RWPE2 (cell line): ENCODE measurements at places on chromosomes 2 and 18.

GRCh38 chr2:213220967-213221603 is 63.2 kb upstream of the SPAG16 start:
- DNase-seq, result no peak

GRCh38 chr2:16071865-16072637 is 131.7 kb downstream of the MYCN start:
- DNase-seq, result no peak

- no peak for DNase-seq
Observed at GRCh38 chr2:27573452-27573851, 9.4 kb upstream of the ZNF512 start.

- no peak for DNase-seq
Observed at GRCh38 chr2:95036596-95037383, 11.3 kb downstream of the MAL start.

DNA sequence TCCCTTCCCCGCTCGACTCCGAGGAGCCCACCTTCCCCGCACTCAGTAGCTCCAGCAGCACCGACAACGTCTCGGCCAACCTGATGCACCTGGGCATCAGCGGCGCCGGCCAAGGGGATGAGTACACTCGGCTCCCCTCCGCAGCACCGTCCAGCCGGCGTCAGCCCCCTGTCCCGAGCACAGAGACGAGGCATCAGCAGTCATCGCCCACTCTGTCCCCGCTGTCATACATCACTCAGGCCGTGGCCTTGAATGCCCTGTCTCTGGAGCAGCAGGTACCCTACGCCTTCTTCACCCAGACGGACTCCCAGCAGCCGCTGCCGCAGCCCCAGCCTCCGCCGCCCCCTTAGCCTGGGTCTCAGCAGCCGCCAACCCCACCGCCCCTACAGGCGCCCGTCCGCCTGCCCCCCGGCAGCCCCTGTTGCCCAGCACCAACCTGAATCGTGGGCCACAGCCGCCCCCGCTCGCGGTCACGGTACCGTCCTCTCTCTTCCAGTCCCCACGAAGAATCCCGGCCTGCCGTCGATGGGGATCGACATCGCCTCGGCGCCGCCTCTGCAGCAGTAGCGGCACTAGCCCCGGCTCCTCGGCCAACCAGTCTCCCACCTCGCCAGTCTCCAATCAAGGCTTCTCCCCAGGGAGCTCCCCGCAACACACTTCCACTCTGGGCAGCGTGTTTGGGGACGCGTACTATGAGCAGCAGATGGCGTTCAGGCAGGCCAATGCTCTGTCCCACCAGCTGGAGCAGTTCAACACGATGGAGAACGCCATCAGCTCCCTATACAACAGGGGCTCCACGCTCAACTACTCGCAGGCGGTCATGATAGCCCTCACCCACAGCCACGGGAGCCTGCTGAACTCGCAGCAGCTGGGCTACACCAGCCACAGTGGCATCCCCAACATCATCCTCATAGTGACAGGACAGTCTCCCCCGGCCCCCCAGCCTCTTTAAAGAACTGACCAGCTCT is 1195.9 kb upstream of the CHAC2 start:
- no peak for DNase-seq

GRCh38 chr2:118580651-118581050 is 266.8 kb downstream of the EN1 start:
- no peak for DNase-seq

DNA sequence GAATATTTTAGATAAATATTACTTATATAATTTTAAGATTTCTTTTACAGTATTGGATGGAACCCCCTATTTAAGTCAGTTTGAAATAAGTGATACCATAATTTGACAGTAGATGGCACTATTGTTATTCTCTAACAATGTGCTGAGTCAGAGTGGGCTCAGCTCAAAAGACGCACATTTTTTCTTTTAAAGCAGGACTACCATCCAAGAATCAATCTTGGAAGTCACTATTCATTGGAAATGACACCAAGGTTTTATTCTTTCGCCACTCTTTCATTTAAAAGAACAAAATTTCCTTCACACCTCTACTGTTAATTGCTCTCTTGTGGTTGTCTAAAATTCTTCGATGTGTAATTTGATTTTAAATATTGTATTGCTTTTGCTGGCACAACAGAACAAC is 32.6 kb upstream of the SPAG16 start:
- DNase-seq, result no peak

- DNase-seq, result no peak
Observed at GRCh38 chr18:5941890-5942289, 46.6 kb upstream of the TMEM200C start.

DNA sequence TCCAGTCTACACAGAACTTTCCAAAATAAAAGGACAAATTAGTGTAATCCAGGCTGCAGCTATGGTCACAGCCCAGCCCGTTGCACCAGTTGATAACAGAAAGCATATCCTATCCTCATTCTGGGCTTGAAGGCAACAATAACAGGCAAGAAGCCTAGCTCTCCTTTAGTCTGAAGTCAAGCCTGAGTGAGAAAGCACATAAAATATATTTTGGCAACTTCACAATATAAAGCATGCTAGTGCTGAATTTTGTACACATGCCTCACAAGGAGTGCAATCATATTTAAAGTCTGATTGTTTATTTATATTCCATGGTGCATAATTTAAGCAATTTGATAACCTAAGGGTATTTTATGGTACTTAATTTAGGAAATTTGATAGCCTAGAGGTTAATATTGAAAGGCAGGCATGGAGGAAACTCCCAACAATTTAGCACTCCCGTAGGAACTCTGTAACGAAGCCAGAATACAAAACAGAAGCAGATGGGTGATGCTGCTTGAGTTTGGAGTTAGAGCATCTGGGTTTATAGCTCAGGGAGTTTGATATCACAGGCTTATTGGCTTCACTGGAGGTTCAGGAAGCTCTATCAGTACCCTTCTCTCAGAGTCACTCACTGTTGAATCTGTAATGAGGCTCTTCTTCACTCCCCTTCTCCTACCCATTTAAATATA is 1199.1 kb upstream of the GYPC start:
- no peak for DNase-seq

- DNase-seq, result no peak
Observed at GRCh38 chr2:55232863-55233657, 572 bp downstream of the RPS27A start.

GRCh38 chr2:45884126-45884525 is 232.7 kb downstream of the PRKCE start:
- no peak for DNase-seq

DNA sequence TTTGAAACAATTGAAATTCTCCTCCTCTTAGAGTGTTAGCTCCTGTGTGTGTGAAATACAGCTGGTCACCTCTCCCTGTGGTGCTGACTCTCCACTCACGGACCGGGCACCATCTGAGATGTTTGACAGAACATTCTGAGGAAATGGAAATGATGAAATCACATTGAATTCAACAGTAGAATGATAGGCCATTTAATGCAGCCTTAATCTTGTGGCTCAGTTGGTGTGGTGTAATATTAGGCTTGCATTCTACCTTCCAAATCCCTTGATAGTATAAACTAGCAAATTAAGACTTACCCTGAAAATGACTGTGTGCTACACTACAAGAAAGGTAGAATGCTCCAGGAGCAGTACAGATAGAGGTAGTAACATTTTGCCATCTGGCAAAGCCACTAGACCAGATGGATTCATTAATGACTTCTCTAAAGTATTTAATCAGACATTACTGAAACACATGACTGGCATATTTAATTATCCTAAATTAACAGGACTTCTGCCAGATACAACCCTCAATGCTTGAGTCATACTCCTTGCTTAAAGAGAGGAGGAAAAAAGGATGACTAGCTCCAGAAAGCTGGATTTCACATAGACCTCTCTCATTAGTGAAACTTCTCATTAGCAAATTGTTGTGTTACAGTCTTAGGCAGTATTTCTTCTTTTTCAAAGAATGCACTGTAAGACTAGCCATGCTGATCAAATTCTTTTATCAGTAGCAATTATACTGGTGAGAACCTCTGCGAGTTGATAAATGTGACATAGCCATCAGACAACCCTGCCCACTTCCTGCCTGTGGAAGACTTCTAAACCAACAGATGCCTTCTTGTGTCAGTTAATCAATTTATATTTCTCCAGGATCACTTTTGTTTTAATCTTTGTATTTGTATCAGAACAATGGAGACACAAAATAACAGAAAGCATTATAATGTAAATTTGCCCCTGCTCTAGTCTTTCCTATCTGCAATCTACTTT is 80.6 kb downstream of the EML6 start:
- DNase-seq, result no peak

DNA sequence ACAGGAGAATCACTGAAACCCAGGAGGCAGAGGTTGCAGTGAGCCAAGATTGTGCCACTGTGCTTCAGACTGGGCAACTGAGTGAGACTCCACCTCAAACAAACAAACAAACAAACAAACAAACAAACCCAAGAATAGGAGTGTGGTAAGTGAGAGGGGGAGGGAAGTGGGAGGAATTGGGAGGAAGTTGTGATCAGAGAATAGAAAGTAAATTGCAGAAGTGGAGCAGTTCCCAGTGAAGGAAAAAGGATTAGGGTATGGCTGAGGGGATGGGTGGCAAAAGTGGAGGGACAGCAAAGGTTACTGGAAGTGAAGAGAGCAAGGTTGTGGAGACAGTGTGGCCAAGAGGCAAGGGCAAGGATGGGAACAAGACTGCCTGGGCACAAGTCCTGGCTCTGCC is 41.1 kb upstream of the C1GALT1C1L start:
- no peak for DNase-seq

DNA sequence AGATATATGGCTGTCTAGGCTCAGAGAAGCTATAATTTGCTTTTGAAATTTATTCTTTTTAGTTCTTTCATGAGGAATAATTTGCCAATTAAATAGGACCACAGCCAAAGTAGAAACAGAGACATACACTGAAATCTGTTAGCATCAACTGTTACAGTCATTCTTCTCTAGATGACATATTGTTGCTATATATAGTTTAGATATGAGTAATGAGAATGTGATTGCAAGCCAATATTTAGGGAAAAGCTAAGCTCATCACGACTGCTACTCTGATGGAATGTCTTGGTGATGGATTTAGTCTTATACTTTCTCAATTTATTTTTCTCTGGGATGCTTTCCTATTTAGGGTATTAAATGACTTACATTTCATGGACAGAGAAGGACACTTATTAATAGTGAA is 259.1 kb downstream of the LNPK start:
- DNase-seq, result no peak

DNA sequence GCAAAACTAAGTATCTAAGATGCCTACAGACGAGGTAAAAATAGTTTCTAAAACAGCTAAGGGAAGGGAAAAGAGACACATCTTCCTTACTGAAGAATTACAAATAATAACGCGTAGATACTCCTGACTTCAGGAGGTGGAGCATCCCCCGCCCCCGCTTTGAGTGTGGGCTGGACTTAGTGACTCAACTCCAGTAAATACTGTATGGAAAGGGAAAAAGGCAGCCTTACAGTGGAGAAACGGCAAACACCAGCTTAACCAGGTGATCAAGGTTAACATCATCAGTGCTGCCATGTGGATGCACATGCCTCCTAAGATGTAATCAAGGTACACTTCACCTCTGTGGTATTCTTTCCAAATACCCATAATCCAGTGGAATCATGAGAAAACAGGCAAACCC is 47.9 kb downstream of the HADHB start:
- no peak for DNase-seq

DNA sequence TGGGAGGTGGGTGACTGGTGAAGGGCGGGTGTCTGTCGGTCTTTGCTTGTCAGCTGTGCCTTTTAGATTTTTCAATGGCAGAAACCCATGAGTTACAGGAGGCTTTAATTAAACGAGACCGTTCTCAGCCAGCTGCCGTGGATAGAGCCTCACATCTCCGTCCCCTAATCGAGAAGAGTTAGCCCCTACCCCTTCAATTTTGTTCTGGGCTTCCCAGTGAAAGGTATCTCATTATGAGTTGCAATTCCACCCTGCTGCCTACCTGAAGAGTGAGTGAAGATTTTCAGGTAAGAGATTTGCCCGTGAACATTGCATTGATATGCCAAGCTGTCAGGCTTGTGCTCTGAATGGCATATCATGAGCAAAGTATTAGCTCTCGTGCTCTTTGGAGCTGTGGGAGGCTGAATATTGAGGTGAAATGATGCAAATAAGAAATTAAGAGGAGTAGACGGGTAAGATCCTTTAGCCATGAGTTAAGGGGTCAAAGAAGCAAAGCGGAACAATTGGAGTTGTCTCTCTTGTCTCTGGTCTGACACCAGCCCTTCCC is 118.7 kb upstream of the MSTN start:
- no peak for DNase-seq

DNA sequence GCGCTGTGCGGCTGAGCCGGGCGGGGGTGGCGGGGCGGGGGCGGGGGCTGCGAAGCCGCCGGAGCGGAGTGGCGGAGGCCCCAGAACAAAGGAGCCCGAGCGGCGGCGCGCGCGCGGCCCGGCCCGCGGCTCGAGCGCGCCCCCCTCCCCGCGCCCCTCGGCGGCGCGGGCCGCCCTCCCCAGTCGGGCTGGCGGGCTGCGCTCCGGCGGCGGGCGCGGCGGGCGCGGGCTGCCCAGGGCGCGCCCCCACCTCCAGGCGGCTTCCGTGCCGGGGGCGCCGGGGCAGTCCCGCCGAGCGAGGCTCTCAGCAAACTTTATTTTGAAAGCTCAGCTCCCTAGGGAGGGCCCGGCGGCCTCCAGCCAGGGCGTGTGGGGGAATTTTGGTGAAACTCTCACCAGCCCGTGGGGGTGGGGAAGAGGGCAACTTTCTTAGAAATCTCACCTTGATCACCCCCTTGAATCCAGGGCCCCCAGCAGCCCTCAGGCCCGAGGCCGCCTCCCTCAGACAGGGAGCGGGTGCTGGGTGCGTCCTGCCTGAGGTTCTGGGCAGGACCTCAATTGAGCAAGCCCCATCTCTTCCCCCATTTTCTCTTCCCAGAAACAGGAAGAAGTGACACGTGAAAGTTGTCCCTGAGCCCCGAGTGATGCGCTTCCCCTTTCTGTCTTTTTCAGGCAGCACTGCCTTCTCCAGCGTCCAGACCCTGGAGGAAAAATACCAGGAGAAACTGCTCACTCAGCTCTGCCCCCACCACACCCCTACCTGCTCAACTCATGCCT is 786 bp downstream of the TET3 start:
- DNase-seq, result no peak

- DNase-seq, result no peak
Observed at GRCh38 chr2:118310681-118311429, 222.6 kb downstream of the INSIG2 start.

DNA sequence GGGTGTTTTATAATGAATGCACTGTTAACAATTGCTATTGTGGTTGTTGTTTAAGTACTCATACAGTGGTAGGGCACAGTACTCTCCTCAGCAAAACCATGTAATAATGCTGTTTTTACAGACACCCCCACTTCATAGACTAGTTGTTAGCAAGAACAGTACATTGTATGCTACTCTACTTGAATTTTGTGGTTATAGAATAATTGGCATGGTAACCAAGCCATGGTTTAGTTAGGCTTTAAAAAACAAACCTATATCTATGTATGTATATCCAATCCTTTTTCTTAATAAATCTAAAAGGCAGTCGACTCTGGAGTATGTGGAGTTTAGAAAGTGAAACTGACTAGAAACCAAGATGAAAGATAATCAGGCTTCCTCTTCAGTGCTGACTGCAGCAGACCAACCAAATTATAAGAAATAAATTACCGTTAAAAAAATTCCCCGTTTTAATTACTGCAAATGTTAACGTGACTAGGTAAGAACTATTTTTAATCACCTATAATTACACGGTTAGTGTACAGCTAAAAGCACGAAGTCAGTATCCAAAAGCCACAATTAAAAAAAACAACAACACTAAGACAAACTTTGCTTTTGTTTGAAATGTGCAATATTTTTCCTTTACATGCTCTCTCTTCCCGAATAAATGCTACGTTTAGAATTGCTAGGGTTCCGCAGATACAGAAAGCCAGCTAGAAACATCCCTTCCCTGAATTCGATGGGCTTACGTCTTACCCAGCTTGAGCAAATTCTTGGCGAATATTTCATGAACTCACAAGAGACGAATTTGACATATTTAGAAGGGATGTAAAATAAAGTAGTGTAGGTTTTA is 113.3 kb upstream of the SERTAD2 start:
- no peak for DNase-seq
